IMR-90 (cell line): ENCODE measurements at places on chromosomes 7 and 10. TPM values are rescaled to one million over a fixed set of nuclear protein-coding genes. Genes with fewer than 3 reads are reported as not detected.

GRCh38 chr7:100219271-100219737, 445 bp upstream of the PVRIG start:
- H3K27me3 ChIP-seq, result no peaks in the 10 kb centered on the region
- H3K27ac ChIP-seq, result no peak overlapping the region
- no peak for DNase-seq
- no peak overlapping the region for H3K4me3 ChIP-seq
- H3K4me1 ChIP-seq, result no peaks in the 10 kb centered on the region
- peaks cover 16% of the 10 kb centered on the region; the same call in 1 of the 2 replicates for H3K36me3 ChIP-seq

DNA sequence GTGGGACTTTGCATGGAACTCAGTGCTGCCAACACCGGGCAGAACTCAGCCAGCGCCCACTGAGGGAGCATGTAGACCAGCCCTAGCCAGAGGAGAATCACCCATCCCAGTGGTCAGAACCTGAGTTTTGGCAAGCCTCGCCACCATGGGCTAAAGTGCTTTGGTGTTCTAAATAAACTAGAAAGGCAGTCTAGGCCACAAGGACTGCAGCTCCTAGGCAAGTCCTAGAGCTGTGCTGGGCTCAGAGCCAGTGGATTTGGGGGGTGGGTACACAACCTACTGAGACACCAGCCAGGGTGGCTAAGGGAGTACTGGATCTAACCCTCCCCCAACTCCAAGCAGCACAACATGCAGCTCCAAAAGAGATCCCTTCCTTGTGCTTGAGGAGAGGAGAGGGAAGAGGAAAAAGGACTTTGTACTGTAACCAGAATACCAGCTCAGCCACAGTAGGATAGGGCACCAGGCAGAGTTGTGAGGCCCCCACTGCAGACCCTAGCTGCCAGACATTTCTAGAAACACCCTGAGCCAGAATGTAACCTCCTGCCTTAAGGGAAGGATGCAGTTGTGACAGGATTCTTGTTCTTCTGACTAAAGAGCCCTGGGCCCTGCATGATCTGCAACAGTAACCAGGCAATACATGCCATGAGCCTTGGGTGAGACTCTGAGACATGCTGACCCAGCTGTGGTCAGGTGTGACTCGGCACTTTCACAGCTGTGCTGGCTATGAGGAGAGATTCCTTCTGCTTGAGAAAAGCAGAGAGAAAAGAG, 24.4 kb downstream of the GSDME start:
- peak; percentile 92 for DNase-seq
- H3K4me1 ChIP-seq, result peaks cover 21% of the 10 kb centered on the region
- no peaks in the 10 kb centered on the region for H3K27me3 ChIP-seq
- H3K36me3 ChIP-seq, result peaks cover 2% of the 10 kb centered on the region
- peak overlapping the region; percentile 54; the same call in 1 of the 2 replicates for H3K27ac ChIP-seq
- H3K4me3 ChIP-seq, result no peak overlapping the region

DNA sequence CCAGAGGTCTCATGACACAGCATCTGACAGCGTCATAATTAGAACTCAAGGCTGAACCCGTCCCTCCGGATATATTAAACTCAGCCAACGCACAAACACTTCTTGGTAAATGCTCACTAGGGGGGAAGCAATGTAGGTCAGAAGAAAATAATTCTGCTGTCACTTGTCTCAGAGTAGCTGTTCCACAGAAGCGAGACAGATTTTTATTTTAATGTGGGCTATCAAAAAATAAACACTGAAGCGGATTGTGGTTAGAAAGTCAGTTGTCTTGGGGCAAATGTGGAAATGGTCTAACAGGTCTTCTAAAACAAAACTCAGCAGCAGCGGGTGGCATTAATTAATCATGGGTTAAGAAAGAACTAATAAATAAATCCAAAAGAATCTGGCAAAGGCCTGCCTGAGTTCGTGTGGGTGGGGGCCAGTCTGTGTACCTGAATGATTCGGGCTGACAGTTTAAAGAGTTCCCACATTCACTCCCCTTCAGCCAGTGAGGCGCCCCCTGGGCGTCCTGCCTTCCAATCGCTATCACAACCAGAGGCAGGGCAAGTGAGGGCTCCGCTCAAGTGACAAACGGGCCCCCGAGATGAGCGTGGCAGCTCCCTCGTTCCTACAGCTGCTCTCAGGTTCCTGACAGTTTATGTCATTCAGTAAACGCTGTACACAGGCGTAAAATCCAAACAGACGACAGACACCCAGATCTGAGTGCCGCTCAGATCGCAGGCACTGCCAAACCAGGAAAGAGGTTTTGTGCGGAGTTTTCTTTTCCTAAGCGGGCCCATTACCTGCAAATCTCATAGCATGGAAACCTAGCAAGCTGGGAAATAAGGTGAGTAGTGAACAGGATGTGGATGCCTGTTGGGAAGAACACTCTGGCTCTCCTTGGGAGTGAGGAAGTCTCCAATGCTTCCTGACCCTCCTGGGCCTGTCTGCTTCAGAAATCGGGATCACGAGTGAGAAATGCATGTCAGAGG, 52.9 kb downstream of the NRAP start:
- H3K36me3 ChIP-seq, result no peaks in the 10 kb centered on the region
- no peak overlapping the region for H3K4me3 ChIP-seq
- H3K27ac ChIP-seq, result no peak overlapping the region

GRCh38 chr7:146966274-146966673, 849.7 kb downstream of the CNTNAP2 start:
- H3K27me3 ChIP-seq, result no peaks in the 10 kb centered on the region
- H3K4me3 ChIP-seq, result no peak overlapping the region
- no peaks in the 10 kb centered on the region for H3K4me1 ChIP-seq
- H3K27ac ChIP-seq, result no peak overlapping the region
- H3K36me3 ChIP-seq, result no peaks in the 10 kb centered on the region

DNA sequence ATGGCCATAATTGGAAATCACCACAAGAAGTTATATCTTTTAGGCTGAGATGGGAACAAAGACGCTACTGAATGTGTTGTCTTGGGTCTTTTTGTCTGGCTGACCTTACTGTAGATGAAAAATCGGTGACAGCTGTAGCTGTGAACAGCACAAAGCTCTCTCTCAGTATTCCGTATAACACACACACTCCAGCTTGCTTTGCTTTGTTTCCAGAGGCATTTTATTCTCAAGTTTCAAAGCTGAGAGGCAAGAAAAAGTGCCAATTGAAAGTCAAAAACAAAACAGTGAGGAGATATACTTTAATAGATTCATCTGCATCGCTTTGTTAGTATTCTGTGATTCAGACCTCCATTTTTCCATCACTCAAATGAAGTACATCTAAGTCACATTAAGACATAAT, 39.6 kb upstream of the CABCOCO1 start:
- H3K27ac ChIP-seq, result peak overlapping the region; percentile 56; the same call in 1 of the 2 replicates
- peaks cover 13% of the 10 kb centered on the region for H3K4me1 ChIP-seq
- H3K27me3 ChIP-seq, result no peaks in the 10 kb centered on the region
- no peak overlapping the region for H3K4me3 ChIP-seq
- H3K36me3 ChIP-seq, result no peaks in the 10 kb centered on the region

DNA sequence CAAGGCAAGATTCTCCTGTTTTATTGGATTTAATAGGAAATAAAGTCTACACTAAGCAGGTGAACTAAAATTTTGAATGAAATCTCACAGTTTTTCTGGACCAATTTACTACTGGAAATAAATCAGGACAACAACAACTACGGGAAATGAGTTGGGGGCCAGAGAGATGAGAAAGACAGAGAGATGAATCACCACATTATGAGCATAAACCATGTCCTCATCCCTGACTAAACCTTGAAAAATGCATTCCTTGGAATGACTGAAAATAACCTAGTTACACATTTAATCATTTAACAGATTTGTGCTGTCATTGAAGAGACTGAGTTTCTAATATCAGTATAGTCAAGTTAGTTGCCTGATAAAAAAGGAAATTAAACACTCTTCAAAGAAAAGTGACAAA, 608.4 kb upstream of the KCND2 start:
- no peaks in the 10 kb centered on the region for H3K36me3 ChIP-seq
- H3K4me1 ChIP-seq, result no peaks in the 10 kb centered on the region; the same call in 1 of the 2 replicates
- no peak overlapping the region for H3K27ac ChIP-seq
- DNase-seq, result peak; percentile 70
- H3K4me3 ChIP-seq, result no peak overlapping the region

DNA sequence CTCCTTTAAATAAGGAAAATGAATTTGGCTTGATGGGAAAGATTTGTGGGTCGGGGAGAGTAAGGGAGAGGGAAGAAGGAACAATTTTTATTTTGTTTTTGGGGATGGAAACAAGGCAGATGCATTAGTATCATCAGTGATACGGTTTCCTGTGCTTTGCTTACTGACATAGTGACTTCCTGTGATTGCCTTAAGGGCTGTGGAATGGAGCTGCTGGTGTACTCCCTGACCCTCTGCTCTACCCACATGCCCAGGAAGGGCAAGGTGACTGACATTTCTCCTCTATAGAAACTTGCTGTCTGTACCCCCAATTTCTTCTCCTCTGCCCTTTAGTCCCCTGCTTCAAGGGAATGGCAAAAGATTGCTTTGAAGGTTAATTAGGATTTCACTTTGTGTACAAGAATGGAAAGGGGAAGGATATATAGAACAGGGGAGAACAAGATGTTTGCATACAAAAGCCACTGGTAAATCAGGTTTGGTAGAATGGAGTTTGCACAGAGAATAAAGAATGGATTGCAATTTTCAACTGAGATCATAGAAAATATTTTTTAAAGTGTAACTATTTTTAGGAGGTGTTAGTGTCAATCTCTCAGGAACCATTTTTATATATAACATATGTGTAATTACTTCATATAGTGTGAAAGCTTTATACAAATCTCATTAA, 129.0 kb upstream of the AGR3 start:
- DNase-seq, result no peak
- H3K27me3 ChIP-seq, result no peaks in the 10 kb centered on the region
- no peak overlapping the region for H3K4me3 ChIP-seq

DNA sequence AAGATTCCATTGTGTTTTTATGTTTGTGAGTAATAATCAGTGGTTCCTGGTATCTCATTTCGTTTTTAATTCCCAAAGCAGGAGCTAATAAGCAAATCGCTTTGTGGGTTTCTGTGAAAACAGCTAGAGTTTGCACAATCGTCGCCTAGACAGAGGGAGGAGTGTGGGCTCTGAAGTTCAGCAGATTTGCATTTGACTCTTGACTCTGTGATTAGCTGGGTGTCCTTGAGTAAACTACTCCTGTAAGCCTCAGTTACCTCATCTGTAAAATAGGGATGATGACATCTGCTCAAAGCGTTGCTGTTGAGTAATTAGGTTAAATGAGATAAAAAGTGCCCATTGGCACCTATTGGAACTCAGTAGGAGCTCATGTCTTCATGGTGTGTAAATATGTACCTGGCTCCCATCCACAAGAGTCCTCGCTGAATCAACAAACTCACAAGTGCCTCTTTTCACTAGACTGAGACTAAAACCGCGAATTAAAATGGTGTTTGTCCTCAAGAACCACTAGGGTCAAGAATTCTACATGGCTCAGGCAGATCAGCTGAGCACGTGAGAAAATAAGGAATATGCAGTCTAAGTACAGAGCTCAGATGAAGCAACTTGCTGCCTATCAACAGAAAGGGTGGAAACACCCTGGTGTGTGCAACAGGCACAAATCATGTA, 385.8 kb upstream of the C7orf33 start:
- no peaks in the 10 kb centered on the region for H3K36me3 ChIP-seq
- no peaks in the 10 kb centered on the region for H3K4me1 ChIP-seq
- no peak overlapping the region for H3K27ac ChIP-seq
- H3K27me3 ChIP-seq, result no peaks in the 10 kb centered on the region
- no peak for DNase-seq
- H3K4me3 ChIP-seq, result no peak overlapping the region

GRCh38 chr10:69439350-69439739, 11.9 kb upstream of the TSPAN15 start:
- no peak overlapping the region for H3K4me3 ChIP-seq
- no peak for DNase-seq
- peaks cover 12% of the 10 kb centered on the region for H3K4me1 ChIP-seq
- H3K36me3 ChIP-seq, result no peaks in the 10 kb centered on the region
- no peak overlapping the region for H3K27ac ChIP-seq

GRCh38 chr7:40885503-40885902, 750.7 kb downstream of the SUGCT start:
- no peaks in the 10 kb centered on the region for H3K27me3 ChIP-seq
- peaks cover 4% of the 10 kb centered on the region; the same call in 1 of the 2 replicates for H3K4me1 ChIP-seq
- no peak overlapping the region for H3K27ac ChIP-seq
- no peaks in the 10 kb centered on the region for H3K36me3 ChIP-seq

DNA sequence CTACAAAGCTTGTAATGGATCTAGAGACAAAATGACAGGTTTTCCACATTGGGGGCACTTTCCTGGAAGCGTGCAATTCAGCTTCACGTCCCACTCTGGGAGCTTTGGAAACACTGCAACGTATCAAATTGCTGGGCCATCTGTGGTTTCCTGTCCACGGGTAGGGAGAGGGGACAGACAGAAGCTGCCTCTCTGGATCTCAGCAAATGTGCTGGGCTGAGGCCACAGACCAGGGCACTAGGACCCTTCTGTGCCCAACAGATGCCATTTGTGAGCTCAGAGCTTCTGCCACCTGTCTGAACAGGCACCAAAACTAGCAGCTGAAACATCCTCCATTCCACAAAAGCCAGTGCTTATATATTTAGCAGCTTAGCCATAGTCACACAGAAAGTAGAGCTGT, 40.9 kb upstream of the FRMD4A start:
- H3K4me1 ChIP-seq, result peaks cover 4% of the 10 kb centered on the region; the same call in 1 of the 2 replicates
- H3K36me3 ChIP-seq, result no peaks in the 10 kb centered on the region
- no peak for DNase-seq
- no peak overlapping the region for H3K27ac ChIP-seq

DNA sequence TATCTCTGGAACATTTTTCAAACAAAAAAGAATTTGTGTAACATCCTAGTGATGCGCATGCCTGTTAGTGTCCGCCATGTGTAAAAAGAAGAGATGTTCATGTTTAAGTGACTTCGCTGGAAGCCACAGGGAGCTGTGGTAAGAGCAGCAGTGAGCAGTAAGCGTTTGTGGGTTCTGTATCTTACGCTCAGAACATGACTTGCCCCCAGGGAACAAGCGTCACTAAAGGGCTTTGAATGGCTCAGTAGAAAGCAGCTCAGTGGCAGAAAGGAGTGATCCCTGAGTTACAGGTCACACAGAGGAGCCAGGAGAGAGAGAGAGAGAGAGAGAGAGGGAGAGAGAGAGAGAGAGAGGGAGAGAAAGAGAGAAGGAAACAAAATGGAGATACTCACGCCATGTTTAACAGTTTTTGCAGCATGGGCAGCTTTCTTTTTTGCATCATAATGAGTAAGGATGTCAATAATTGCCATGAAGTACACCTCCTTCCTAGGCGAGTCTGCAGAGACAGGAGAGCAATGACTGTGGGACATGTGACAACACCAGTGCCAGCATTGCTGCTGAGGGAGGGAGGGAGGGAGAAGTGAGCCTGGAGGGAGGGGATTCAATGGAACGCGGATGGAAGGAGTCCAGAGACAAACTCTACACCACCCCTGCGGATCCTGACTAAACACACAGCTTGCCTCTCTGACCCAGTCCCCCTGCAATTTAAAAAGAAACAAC, 174.6 kb downstream of the PIP4K2A start:
- no peaks in the 10 kb centered on the region for H3K4me1 ChIP-seq
- DNase-seq, result no peak
- H3K4me3 ChIP-seq, result no peak overlapping the region
- no peak overlapping the region for H3K27ac ChIP-seq
- H3K27me3 ChIP-seq, result no peaks in the 10 kb centered on the region

The LRRC61 gene
- not detected in 2 replicates for total RNA-seq

The POU6F2 gene
- total RNA-seq, result not detected in 2 replicates

The HNRNPA2B1 gene
- total RNA-seq, result 49.3 and 118 TPM in 2 replicates

The AKR1C4 gene
- total RNA-seq, result not detected in 2 replicates

The ZNF33A gene
- 11.4 and 14.3 TPM in 2 replicates for total RNA-seq

The SEC23IP gene
- total RNA-seq, result 33.6 and 39.8 TPM in 2 replicates

The SFTPD gene
- not detected in 2 replicates for total RNA-seq
